ENCODE measurements at places on chromosomes 12 and 14.

DNA sequence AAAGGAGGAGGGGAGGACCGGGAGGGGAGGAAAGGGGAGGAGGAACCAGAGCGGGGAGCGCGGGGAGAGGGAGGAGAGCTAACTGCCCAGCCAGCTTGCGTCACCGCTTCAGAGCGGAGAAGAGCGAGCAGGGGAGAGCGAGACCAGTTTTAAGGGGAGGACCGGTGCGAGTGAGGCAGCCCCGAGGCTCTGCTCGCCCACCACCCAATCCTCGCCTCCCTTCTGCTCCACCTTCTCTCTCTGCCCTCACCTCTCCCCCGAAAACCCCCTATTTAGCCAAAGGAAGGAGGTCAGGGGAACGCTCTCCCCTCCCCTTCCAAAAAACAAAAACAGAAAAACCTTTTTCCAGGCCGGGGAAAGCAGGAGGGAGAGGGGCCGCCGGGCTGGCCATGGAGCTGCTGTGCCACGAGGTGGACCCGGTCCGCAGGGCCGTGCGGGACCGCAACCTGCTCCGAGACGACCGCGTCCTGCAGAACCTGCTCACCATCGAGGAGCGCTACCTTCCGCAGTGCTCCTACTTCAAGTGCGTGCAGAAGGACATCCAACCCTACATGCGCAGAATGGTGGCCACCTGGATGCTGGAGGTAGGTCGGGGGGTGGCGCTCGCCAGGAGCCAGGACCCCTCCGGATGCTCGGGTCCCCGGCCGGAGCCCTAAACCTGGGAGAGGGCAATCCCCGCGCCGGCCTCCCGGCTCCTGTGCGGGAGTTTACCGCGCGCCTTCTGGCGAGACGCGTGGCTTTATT lies at the start of gene CCND2:
TSS of gene CCND2 (plus strand) at position 111 of the 744 bp plus-strand sequence. CDS start at position 390, 279 bp downstream.
- no peak for DNase-seq

DNA sequence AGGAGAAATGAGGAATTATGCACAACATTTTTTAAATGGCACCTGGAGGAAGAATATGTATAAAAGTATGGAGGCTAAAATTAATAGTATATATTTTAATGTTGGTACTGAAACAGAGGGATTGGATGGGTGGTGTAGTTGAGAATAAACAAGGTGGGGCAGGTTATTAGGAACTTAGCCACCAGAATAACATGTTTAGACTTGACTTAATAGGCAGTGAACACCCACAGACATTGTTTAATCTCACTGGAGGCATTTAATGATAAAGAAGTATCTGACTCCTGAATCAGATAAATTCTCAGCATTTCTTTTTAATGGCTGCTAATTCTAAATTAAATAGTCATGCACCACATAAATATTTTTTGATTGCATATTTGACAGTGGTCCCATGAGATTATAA lies 139.7 kb downstream of the CNTN1 start:
- DNase-seq, result no peak

GRCh38 chr12:51820526-51821439 lies 27.7 kb downstream of the FIGNL2 start:
- DNase-seq, result peak; percentile 51

GRCh38 chr14:92718664-92719063 lies 29.8 kb downstream of the LGMN start:
- DNase-seq, result no peak

DNA sequence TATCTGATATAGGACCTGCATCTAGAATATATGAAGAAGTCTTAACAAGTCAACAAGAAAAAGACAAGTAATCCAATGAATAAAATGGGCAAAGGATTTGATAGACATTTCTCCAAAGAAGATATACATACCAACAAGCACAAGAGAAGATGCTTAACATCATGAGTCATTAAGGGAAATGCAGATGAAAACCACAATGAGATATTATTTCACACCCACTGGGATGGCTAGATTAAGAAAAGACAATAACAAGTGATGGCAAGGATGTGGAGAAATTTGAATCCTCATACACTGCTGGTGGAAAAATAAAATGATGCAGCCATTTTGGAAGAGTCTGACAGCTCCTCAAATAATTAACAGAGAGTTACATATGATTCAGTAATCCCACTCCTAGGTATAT lies 502.6 kb downstream of the FUT8 start:
- no peak for DNase-seq

GRCh38 chr14:85319998-85320630 lies 209.8 kb upstream of the FLRT2 start:
- DNase-seq, result no peak

DNA sequence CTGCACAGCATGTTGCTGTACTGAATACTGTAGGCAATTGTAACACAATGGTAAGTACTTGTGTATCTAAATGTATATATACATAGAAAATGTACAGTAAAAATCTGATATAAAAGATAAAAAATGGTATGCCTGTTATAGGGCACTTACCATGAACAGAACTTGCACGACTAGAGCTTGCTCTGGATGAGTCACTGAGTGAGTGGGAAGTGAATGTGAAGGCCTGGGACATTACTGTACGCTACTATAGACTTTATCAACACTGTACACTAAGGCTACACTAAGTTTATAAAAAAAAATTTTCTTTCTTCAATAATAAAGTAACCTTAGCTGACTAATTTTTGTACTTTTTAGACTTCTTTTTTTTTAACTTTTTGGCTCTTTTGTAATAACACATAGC lies 24.2 kb upstream of the NEDD1 start:
- no peak for DNase-seq

- DNase-seq, result no peak
These were observed 264.3 kb upstream of the FOXN3 start for GRCh38 chr14:89681086-89682018.

GRCh38 chr14:70886421-70887206 lies 20.6 kb upstream of the PCNX1 start:
- DNase-seq, result no peak

DNA sequence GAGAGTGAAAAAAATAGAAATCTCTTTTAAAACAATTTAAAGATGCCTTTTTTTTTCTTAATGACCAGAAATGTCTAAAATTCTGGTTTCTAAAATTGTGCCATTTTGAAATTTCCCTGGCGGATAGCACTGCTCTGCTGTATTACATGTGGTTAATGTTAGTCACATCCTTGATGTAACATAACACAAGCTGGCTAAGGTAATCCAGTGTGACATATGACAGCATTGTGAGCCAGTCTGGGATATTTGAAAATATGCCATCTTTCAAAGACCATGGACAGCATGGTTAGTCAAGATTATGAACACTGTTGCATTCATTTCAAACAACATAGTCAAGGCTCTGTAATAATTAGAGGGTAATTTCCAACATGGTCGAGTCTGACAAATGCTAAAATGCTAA lies 133.2 kb downstream of the ALX1 start:
- no peak for DNase-seq

DNA sequence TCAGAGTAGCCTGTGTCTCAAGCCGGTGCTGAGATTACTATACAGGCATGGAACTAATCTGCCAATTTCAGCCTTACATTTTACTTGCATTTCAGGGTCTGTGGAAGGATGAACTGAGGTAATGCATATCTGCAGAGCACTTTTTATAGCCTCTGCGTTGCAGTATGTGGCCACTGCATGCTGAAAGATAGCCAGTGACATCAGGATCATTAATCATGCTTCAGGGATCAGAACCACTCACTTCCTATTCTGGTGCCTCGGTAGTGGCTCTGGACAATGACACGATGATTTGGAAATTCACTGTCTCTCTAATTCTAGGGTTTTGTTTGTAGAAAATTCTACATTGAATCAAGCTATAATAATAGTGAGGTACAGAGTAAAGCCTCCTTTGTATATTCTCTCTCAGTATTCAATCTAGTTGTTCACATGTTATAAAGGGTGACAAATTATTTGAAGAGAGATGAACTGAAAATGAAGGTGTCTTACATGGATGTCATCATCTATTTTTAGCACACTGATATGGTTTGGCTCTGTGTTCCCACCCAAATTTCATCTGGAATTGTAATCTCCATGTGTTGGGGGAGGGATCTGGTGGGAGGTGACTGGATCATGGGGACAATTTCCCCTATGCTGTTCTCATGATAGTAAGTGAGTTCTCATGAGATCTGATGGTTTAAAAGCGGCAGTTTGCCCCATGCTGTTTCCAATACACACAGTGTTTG lies 554.3 kb upstream of the MIS18BP1 start:
- no peak for DNase-seq

DNA sequence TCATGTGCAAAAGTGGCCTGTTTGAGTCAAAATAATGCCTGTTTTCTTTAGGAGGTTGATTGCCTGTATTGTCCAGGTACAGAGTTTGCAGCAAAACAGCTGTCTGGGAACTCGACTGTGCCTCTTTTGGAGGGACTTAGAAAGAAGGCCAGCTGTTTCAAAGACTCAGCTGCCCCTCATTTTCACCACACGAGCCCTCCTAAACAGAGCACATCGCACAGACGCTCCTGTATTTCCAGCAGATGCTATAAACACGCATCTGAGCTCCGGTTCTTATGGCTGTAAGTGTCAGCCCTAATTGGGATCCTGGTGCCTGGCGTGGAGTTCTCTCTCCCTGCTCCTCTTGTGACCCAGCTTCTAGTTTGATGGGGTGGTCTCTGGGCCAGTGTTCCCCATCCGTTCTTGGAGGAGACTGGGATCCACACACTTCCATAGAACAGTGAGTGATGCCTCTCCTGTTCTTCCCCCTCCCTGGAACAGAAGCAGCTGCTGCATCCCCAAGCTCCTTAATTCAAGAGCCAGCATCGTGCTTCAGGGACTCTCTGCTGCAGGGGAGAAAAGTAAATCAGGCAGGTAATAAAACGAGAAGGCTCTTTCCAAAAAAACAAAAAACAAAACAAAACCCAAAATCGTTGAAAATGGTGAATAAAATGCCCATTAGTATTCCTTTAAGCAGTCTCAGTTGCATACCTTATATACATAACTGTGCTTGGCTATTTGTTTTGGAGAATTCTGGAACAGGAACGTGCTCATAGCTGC lies 269.0 kb downstream of the SLC15A4 start:
- no peak for DNase-seq

DNA sequence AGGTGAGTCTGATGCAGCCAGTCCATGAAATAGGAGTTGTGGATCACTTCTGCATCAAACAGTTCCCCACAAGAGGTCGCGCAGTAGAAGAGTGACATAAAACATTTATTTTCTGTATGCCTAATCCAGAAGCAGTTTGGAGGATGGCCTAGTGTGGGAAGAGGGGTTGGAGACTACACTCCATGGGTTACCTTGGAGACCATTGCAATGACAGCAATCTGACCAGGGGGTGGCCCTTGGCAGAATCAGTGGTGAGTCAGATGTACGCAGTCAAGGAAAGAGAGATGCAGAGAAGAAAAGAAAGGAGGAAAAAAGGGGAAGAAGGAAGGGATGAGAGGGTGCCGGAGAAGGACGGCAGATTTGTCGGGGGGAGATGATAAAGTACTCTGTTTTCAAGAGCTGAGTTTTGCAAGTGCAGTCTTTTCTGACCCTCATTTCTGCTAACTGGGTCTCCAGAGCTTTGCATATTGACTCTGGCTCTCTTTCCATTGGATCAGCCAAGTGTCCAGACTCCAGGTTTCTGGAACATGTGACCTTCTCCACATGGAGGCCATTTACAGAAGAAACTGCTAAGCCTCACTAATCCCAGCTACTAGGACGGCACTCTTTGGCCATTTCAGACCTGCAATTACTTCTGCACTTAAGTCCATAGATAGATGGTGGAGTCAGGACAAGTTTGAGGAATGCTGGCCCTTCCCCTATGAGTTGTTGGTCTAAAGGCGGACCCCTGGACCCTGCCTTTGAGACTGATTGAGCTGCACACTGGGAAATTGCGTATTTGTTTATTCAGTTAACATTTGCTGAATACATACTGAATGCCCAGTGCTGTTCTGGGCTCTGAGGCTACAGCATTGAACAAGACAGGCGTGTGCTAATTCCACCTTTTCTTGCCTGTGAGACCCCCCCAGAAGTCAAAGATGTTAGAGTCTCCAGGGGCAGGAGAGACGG lies 424.2 kb downstream of the BCL11B start:
- DNase-seq, result no peak

DNA sequence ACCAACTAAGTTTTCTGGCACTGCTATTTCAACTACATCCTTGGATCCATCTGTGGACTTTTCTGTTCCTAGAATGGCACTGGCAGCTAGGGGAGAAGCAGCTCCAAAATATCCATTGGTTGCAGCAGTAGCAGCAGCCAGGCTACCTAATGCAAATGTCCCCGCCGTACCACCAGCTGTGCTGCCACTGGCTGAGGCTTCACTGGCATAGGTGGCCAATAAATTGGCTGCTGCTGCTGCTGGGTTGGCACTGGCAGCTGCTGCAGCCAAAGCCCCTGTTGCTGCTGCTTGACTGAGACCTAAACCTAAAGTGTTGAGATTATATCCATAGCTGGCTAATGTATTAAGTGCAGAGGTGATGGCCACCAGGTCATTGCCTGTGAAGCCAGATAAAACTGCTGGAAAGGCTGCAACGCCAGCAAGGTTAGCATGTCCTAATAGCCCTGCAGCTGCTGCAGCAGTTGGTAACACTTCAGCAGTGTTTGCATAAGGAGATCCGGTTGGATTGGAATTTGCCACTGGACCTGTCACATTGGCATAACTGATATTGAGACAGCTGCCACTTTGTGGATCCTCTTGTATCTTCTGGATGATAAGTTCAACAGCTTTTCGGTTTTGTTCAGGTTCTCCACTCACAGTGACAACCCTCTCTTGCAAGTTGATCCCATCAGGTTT lies 149.5 kb downstream of the NOVA1 start:
- no peak for DNase-seq

- no peak for DNase-seq
These were observed 61.3 kb downstream of the KITLG start for GRCh38 chr12:88518863-88519403.

DNA sequence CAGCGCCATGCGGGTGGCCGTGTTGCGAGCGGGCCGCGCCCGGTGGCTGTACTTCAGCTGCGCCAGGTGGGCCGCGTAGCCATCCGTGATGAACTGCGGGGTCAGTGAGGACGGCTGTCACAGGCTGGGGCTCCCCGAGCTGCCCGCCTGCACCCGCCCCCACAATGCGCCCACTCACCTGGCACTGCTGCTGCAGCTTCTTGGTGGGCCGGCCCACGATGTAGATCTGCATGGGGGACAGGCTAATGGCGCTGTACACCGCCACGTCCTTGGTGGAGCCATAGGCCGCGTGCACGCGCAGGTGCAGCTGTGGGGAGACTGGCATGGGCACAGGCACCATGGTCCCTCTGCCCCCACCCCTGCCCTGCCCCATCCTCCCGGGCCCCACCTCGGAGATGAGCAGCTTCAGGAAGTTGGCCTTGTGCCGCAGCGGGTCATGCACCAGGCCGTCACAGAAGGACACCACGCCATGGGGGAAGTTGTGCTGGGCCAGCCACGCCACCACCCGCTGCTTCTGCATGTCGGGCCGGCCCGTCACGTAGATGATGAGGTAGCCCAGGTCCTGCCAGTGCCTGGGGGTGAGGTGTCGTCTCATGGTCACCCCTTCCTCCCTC lies 5.9 kb downstream of the ARL6IP4 start:
- no peak for DNase-seq

DNA sequence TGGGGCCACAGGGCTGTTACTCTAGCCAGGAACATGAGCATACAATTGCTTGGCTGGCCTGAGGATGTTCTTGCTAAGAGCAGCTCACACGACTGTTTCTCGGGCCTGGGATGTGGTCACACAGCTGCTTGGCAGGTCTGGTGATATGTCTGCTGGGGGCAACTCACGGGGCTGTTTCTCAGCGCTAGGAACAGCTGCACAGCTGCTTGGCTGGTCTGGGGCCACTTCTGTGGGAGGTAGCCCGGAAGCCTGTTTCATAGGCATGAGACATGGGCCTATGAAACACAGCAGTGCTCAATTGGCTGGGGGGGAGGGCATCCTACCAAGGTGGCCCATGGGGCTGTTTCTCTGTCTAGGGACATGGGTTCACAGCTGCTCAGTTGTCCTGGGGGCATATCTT lies 73.4 kb upstream of the DDHD1 start:
- DNase-seq, result no peak

GRCh38 chr12:109926016-109926415 lies 25.9 kb downstream of the TCHP start:
- DNase-seq, result no peak
